Brain microvascular endothelial cell (primary cell): ENCODE measurements at places on chromosomes 6 and 20.

- DNase-seq: no peak
Measured at GRCh38 chr6:52191824-52192223, 5.6 kb downstream of the IL17A start.

DNA sequence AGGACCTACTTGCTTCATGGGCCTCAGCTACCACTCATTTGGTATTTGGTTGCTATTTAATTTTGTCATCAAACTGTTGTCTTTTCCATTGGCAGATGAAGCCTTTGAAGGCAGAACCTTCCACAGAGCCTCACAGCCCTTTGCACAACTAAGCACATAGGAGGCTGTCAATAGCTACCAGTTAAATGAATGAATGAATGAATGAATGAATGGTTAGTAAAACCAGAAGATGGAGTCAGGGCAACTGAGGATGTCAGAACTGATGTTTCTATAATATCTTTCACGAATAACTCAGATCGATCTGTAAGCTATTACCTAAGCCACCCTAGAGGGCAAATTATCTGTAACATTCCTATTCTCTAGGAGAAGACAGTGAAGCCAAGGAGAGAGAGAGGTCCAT, 19.1 kb downstream of the BNIP5 start:
- no peak for DNase-seq

GRCh38 chr6:25062070-25062811, 126.5 kb upstream of the RIPOR2 start:
- DNase-seq: no peak

DNA sequence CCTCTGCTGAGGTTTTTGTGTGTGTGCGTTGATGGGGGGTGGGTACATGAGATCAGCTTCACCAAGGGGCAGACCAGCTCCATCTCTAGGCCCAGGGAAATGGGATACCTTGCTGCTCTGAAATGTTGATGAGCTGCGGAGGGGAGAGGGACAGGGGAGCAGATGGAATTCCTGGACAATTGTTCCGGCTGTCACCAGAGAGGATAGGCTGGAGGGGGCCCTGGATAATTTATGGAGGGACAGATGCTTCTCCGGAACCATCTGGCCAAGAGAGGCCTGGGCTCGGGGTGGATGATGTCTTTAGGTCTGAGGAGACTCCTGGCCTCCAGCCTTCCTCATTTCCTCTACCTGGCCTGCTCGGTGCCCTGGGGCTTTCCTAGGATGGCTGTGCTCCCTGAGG, 1.9 kb upstream of the TJAP1 start:
- DNase-seq: no peak

DNA sequence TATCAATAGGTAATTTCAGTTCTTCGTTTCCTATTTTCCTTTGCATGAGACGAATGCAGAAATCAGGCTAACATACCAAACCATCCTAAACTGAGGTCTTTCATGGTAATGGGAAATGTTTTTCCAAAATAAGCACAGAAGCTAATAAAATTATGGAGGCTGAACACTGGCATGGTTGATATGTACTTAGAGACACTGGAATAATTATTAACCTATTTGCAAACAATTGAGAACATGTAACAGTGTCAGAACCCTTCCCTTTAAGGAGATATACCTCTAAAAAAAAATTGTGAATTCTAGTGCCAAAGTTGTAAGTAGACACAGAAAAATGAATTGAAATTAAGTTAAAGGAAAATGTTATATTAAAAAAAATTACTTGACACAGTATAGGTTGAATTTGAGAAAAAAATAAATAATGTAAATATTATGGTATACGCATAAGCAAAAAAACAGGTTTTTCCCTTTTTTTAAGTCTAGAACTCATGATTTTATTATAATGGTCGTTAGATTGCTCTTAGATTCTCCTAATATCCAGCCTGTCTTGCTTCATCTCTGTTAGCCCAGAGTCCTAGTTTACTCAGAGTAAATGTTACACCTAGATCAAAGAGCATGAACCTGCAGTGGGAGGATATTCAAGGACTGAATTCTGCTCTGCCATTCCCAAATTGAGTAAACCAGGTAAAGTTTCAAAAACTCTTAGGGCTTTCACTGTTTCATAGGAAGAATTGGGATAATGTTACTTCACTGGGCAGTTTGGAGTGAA, 1.7 kb downstream of the SLC17A2 start:
- DNase-seq: no peak

DNA sequence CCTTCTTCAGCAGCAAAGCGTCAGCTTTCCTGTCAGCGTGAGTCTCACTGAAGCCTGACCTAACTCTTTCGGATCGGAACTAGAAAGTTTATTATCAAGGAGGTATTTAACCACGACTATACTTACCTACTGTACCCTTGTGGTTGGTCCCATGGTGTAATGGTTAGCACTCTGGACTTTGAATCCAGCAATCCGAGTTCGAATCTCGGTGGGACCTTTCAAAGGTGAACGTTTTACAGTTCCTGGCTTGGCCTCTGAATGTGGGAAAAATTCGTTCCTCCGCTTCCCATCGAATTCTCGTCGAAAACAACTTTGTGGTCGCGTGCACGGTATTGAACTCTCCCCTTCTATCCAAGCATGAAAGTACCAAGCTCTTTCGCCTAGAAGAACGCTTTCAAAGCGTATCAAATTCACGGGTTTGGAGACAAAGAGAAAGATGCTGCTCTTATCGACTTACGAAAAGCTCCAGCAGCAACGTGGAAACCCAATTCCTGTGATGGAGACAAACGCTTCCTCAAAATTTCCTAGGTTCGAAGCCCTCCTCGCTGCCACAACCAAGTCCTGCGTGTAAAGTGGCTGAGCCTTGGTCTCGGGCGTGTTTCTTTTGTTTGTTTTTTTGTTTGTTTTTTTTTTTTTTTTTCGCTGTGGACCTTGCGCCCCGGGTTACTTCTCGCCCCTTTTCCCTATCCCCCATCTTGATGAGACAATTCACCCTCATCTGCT, 63.7 kb downstream of the GPX5 start:
- DNase-seq: peak; percentile 98
